Osteocyte (in vitro differentiated cells): ENCODE measurements at places on chromosomes 1 and 21. TPM values are rescaled to one million over a fixed set of nuclear protein-coding genes. Genes with fewer than 3 reads are reported as not detected.
A peak's percentile ranks its signal among the peaks of the same experiment; 100 is the strongest.

DNA sequence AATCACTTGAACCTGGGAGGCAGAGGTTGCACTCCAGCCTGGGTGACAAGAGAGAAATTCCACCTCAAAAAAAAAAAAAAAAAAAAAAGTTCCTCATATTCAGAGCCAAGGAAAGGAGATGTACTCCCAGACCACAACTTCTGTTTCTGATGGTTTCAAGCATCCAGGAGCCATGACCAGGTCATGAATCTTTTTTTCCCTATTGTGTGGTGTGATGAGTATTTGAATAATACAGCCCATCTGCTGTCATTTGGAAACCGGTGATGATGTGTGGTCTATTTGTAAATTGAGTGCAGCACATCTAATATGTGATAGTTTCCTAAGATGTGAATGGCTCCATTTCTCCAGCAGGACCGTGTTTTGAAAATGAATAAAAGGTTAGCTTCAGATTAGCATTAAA is 18.6 kb downstream of the PIK3CD start:
- no peak for DNase-seq

The ETV3 gene
- 27.7 and 28.5 TPM in 2 replicates for total RNA-seq

The UBR4 gene
- 161 and 175 TPM in 2 replicates for total RNA-seq

GRCh38 chr21:25324666-25325065 is 282.6 kb downstream of the MRPL39 start:
- no peak for DNase-seq

The CBR3 gene
- total RNA-seq: 7.5 and 7.9 TPM in 2 replicates

The CELA2A gene
- total RNA-seq: not detected in 2 replicates

- DNase-seq: no peak
These were observed 22.5 kb upstream of the FCRL5 start for GRCh38 chr1:157574836-157575235.

The FCAMR gene
- total RNA-seq: not detected in 2 replicates

- no peak for DNase-seq
These were observed 18.3 kb downstream of the KAZN start for GRCh38 chr1:14616632-14617396.

The CYP4A11 gene
- total RNA-seq: not detected in 2 replicates

- no peak for DNase-seq
These were observed 62.8 kb downstream of the IRF2BP2 start for GRCh38 chr1:234546890-234547788.

DNA sequence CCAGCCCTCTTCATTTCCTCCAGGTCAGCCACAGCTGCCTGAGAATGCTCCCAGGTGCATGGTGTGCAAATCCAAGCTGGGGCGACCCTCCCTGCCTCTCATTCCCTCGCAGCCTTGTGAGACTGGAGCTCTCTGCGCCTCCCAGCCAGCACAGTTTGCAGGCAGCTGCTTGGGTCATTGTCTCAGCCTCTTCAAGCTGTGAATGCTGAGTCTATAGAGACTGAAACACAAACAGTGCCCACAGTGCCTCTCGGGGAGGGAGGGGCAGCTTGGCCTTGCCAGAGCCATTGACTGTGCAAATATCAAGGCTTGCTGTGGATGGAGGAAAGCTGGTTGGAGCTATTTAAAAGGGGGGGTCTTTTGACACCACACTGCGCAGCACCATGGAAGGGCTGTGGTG is 10.6 kb downstream of the PLXNA2 start:
- DNase-seq: no peak

- no peak for DNase-seq
These were observed 16.5 kb downstream of the TTF2 start for GRCh38 chr1:117076648-117077047.

DNA sequence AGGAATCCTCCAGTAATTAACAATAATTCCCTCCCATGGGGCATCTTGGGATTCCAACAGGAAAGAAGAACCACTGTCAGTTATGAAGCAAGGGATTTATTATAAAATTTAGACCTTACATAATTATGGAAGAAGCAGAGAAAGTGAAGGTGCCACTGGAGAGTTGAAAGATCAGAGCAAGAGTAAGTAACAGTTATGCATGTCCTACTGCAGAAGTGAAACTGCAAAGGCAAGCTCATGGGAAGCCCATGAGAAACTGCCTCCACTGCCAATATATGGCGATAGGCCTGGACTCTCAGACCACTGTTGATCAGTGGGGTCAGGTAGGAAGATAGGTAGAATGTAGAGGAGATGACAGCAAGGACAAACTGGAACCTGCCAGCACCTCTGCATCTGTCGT is 123.6 kb upstream of the ZNF648 start:
- DNase-seq: no peak

- DNase-seq: peak; percentile 36
These were observed 1.9 kb upstream of the IL24 start for GRCh38 chr1:206895325-206895724.

GRCh38 chr1:83109692-83110091 is 889.2 kb downstream of the TTLL7 start:
- no peak for DNase-seq

The KRTAP7-1 gene
- not detected in 2 replicates for total RNA-seq

GRCh38 chr1:82593561-82593960 is 792.8 kb downstream of the ADGRL2 start:
- DNase-seq: no peak

DNA sequence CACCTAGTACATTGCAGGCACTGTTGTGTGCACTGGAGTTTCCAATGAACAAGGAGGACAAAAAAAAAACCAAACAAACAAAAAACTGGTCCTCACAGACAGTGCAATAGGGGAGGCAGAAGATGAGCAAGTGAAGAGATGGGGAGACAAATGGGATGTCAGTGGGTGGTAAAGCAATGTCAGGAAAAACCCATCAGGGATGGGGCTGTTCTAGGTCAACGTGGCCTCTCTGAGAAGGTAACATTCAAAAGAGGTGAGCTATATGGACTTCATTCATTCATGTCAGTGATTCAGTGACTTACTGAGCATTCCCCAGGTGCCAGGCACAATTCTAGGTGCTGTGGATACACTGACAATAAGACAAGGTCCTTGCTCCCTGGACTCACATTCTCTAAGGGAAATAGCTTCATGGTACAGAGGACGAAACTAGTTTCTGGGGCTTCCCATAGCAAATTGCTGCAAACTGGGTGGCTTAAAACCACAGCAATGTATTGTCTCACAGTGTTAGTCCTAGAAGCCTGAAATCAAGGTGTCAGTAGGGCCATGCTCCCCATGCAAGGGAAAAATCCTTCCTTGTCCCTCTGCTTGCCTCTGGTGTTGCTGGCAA is 140.5 kb upstream of the KLHDC7A start:
- no peak for DNase-seq

DNA sequence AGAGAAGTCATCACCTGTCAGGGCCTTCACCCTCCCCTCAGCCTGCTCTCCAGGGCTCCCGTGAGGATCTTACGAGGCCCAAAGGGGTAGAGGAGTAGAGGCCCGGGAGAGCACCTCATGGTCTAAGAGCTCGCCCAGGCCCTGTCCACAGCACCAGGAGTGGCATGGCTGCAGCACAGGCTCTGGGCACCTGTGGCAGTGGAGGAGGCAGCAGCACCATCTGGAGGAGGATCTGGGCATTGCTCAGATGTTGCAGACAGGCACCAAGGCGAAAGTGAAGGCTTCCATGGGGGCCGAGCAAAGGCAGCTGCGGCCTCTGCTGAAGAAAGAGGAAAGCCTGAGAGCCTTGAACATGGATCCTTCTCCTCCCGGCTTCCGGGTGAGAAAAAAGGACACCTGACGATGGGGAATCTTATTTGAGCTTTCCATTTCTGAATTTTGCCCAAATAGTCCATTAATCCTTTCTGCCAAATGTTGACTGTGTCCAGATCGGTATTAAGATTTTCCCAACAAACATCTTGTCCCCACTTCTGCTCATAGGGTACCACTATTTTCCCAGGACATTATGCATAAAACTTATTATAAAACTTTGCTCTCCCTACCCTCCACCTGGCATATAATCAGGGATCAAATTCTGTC is 604.7 kb downstream of the PTPRC start:
- DNase-seq: no peak

GRCh38 chr1:197633447-197634078 is 141.7 kb downstream of the DENND1B start:
- no peak for DNase-seq

The ESPN gene
- total RNA-seq: 0.31 TPM in 1 of 2 replicates, not detected in the other

DNA sequence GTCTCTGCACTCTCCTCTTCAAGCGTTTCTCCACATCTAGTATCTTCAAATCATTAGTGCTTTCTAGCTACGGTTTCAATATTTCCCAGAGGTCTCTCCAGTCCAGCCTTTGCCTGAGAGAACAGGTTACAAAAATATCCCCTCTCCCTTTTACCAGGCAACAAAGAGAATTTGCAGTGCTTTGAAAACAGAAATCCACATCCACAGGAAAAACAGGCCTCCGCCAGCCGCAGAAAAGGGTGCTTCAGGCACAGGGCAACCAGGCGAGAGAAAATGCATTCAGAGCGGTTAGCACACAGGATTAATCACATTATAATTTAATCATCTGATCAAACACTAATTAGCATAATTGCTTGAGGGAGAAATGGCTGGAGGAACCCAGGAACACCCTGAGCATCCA is 13.8 kb downstream of the DSCAM start:
- no peak for DNase-seq

The ARTN gene
- total RNA-seq: 0.81 and 1.1 TPM in 2 replicates

The RRAGC gene
- total RNA-seq: 54.3 and 63.4 TPM in 2 replicates

DNA sequence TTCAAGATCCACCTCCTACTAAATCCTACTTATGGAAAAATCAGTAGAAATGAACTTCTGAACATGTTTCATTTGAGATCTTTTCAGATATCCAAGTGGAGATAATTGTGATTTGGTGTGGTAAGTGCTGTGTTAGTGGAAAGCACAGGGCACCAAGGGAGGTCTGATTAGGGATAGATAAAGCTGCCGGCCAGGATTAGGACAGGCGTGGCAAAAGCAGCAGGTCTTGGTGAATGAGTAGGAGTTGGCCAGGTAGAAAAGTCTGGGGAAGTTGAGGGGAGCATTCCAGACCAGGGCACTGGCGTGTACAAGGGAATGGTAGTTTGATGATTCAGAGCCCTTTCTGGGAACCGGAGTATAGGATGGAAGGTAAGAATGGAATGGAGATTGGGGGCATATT is 47.8 kb downstream of the AZIN2 start:
- DNase-seq: no peak

DNA sequence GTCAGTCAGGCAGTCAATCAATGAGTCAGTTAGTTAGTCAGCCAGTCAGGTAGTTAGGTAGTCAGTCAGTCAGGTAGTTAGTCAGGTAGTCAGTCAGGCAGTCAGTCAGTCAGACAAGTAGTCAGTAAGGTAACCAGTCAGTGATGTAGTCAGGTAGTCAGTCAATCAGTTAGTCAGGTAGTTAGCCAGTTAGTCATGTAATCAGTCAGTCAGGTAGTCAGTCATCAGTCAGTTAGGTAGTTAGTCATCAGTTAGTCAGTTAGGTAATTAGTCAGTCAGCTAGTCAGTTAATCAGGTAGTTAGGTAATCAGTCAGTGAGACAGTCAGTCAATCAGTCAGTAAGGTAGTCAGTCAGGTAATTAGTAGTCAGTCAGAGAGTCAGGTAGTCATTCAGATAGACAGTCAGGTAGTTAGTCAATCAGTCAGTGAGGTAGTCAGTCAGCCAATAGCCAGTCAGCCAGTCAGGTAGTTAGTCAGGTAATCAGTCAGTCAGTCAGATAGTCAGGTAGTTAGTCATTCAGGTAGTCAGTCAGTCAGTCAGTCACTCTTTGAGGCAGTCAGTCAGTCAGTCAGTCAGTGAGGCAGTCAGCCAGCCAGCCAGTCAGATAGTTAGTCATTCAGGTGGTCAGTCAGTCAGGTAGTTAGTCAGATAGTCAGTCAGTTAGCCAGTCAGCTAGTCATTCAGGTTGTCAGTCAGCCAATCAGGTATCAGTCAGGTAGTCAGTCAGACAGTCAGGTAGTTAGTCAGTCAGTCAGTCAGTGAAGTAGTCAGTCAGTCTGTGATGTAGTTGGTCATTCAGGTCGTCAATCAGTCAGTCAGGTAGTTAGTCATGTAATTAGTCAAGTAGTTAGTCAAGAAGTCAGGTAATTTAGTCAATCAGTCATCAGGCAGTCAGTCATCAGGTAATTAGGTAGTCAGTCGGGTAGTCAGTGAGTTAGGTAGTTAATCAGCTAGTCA is 15.3 kb downstream of the KRTAP10-1 start:
- no peak for DNase-seq

GRCh38 chr1:24022581-24023361 is 42.6 kb upstream of the SRSF10 start:
- no peak for DNase-seq

GRCh38 chr1:204495777-204496176 is 1.2 kb upstream of the PIK3C2B start:
- DNase-seq: no peak

The KLHL17 gene
- total RNA-seq: 26.6 and 31.7 TPM in 2 replicates

- no peak for DNase-seq
These were observed 6.9 kb downstream of the EPS15 start for GRCh38 chr1:51512120-51512519.

DNA sequence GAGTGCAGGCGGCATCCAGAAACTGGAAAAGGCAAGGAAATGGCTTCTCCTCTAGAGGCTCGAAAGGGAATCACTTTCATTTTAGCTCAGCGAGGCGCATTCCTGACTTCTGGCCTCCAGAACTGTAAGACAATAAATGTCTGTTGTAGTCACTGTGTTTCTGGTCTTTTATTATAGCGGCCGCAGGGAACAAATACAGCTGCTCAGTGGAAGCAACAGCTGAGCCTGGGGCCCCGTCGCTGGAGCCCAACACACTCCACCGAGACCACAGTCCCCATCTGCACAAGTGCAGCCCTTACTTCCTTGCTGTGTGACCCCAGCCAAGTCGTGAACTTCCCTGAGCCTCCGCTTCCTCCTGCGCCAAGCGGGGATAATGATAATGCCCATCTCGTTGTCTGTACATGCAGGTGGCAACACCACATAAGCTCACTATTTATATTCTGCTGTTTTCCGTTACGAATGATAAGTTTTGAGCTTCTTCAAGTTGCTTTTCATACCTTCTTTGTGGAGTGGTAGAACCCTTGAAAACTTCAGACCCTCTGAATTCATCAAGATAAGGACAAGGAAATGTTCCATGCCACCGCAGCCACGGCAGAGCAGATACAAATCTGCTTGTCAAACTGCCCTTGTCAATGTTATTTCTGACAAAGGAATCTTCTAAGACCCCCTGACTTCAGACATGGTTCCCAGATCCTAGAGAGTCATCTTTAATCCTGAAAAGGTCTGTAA is 3.2 kb upstream of the LAPTM5 start:
- DNase-seq: no peak

The PROX1 gene
- 0.32 and 0.81 TPM in 2 replicates for total RNA-seq

GRCh38 chr1:198088360-198089071 is 68.3 kb upstream of the NEK7 start:
- DNase-seq: no peak

The TBX19 gene
- total RNA-seq: 2.5 and 3.5 TPM in 2 replicates

The KRTAP12-2 gene
- total RNA-seq: not detected in 2 replicates

DNA sequence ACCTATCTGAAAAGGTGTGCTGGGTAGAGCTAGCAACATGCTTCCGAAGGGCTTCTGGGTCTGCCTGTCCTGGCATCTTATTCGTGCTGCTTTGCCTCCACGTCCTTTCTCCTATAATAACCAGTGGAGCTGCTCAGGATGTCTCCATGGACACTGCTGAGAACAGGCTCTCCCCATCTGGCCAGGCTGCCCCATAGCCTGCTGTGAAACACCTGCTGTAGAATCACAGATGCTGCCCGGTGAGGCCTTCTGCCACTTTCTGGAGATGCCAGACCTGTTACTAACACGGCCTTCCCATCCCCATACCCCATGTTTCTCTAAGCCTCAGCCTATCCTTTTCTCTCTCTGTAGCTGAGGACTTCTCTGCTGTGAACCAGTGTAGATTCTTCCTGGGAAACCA is 120.5 kb downstream of the IER5 start:
- peak; percentile 71 for DNase-seq

The GREM2 gene
- not detected in 2 replicates for total RNA-seq
